ENCODE measurements at places on chromosomes 4 and X.

DNA sequence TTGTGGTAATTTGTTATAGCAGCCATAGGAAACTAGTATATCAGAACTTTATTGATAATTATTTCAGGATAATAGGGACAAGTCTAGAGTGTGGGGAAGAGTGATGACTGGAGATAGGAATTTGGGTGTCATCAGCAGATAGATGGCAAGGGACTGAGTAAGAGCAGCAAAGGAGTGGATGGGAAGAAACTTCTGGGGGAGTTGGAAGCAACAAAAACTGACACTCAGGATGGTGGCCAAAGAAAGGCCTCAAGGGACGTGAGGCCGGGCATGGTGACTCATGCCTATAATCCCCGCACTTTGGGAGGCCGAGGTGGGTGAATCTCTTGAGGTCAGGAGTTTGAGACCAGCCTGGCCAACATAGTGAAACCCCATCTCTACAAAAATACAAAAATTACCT, 9.1 kb upstream of the SLC25A5 start:
- DNase-seq = no peak

- no peak for DNase-seq
These were observed 60.6 kb downstream of the ANXA10 start for GRCh38 chr4:168152837-168153500.

DNA sequence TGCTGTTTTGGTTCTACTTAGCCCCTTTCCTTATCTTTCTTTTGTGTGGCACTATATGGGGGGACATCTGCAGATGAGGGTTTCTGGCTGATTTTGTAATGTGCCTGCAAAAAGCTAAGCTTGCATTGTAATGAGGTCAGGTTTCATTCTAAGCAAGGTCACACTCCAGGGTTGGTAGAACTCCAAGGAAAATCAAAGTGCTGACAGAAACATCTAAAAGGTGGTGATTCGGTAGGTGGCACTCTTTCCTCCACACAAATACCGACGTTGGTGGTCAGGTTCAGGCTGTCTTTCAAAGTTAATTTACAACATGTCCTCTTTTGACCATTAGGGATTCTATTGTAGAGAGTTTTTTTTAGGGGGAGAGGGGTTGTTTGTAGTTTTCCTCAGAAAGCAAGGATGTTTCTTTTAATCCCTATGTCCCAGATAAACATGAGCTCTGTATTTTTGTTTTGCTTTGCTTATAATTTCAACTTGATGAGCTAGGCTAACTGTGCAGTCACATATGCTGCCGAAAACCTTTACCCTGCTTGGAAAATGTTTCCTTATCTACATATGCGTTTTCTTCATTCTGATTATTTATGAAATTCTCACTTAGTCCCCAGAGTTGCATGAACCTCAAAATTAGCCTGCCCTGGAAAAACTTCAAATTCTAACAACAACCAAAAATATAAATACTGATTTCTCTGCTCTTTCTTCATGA, 434.2 kb downstream of the PPARGC1A start:
- peak; percentile 2 for DNase-seq

- no peak for DNase-seq
These were observed 1.1 kb upstream of the CD99 start for GRCh38 chrX:2689773-2690666.

DNA sequence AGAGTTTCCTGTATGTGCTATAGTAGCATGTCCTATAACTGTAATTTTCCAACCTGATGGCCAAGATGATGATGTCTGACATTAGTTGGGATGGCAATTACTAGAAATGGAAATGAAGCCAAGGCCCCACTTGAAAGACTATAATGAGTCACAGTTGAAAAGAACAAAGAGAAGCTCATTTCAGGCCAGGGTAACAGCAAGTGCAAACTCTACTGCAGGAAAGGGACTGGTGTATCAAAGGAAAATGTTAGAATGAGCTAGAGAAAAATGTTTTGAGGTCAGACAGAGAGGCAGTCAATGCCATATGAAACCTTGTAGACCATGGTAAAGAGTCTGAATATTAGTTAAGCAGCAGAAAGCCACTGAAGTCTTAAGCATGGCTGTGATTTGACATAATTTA, 146.2 kb upstream of the SH3RF1 start:
- peak; percentile 11 for DNase-seq

GRCh38 chr4:85778632-85779131, 303.7 kb downstream of the ARHGAP24 start:
- DNase-seq = no peak

- DNase-seq = no peak
These were observed 42.6 kb downstream of the TMEM165 start for GRCh38 chr4:55438314-55438713.

GRCh38 chrX:48045410-48046311, 25.8 kb downstream of the ZNF630 start:
- DNase-seq = no peak

DNA sequence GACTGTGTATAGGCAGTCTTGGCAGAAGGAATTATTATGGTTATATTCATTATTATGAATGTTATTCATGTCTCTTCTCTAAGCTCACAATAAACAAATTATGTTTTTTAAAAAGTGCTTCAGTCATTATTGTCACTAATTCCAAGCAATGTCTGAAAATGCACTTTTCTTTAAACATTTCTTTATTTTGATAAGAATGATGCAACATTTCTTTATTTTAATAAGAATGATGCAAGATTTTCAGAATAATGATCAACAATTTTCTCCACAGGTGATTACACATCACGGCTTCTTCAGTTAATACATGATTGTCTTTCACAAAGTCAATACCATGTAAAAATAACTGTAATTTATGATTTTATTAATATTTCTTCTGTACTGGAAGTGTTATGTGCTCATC, 22.7 kb downstream of the MAGEA4 start:
- DNase-seq = no peak

DNA sequence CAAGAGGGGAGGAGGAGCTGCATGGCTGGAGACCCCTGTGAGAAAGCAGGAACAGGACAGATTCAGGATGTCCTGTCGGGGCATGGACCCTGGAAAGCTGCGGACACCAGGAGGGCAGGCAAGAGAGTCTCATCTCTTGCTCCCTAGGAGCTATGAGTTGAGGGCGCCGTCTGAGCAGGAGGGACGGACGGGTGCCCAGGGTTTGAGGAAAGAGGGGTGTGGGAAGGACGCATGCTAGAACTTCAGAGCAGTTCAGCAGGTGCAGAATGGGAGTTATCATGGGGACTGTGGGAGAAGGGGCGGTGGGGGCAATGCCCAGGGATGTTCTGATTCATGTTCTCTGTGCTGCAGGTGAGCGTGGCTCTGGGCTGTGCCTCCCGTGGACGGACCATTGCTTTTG, 24.8 kb downstream of the TKTL1 start:
- no peak for DNase-seq

GRCh38 chrX:122301491-122301890, 882.6 kb upstream of the GRIA3 start:
- no peak for DNase-seq

DNA sequence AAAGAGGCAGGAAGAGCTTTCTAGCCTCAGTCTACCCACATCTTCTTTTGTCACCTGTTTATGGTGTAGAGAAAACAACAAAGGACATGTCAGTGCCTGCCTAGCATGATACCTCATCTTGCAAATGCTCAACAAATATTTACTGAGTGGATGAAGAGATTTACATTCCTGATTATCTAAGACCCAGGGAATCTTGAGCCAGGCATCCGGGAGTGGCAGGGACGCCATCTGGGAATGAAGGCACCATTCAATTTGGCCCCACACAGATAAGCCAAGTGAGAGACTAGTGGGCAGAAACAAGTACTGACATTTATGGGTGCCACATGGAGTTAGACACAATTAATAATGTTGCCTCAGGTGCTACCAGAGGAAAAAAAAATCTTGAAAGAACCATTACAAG, 36.8 kb upstream of the CASK start:
- DNase-seq = no peak

GRCh38 chr4:83255584-83255983, 29.0 kb downstream of the COQ2 start:
- DNase-seq = no peak

GRCh38 chrX:110851780-110852179, 56.2 kb upstream of the CHRDL1 start:
- no peak for DNase-seq

DNA sequence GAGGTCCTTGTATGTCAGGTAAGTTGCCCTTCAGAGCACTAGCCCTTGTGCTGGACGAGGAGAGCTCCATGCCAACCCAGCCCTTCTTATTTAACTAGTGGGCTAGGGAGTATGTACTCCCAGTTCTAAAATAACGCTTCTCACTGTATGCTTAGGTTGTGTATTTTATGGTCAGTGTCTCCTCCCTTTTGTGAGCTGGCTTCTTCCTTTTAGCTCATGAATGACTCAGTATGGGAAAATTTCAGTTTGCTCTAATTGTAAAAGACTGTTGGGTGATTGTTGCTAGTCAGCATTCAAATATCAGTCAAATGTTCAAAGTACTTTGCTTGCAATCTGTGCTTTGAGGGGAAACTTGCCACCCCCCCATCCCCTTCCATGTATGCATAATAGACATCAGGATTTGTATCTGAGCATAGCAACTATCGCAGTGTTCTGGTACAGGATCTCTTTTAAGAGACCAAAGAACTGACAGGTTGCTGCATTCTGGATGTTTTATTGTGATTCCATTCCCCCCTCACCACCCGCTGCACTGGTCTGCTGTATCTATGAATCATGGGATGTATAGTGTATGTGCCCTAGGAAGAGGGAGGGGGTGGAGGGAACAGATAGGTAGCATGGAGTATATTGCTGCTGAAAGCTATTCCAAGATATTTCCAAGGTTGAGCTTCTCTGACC, 34.7 kb downstream of the DLG3 start:
- DNase-seq = no peak

DNA sequence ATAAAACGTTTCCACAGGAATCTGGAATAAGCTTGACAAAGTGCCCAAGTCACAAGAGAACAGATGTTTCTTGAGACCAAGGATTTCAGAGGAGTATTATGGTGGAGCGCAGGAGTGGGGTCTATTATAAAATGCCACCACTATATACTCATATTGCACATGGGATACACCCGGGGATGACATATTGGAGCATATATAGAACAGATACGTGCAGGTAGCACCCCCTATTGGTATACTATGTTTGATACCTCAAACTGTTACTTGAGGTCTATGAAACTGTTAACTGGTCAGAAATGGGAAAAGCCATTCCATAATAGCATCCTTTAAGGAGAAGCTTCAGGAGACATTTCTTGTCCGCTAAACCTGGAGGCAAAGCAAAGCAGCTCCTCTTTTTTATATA, 86.0 kb downstream of the PCYT1B start:
- no peak for DNase-seq

DNA sequence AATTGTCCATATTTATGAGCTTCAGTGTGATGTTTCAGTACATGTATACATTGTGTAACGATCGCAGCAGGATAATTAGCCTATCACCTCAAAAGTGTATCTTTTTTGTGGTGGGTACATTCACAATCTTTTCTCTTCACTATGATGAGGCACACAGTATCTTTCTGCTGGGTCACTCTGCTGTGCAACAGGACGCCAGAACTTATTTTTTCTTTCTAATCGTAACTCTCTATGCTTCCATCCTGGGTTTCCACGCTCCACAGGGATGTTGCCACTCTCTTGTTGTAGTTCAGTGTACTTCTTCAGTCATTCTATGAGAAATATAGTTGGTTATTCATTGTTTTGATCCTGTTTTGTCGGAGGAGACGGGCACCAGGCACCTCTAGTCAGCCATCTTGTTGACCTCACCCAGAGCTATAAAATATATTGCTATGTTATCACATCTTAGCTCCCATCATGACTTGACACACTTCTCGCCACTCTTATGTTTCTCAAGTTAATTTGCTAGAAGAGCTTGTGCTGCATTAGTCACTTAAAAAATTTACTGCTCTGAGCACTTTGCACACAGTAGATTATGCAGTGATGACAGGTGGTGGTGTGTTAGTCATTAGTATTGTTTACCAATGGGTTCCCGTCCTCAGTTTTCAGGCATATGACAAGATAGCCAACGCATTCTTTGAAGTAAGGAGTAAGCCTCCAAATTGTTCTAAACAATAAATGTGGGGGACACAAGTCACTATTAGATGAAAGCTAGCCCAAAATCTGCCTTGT, 1002.7 kb upstream of the PCDH7 start:
- DNase-seq = no peak

GRCh38 chr4:8081621-8082516, 76.7 kb downstream of the ABLIM2 start:
- DNase-seq = no peak

DNA sequence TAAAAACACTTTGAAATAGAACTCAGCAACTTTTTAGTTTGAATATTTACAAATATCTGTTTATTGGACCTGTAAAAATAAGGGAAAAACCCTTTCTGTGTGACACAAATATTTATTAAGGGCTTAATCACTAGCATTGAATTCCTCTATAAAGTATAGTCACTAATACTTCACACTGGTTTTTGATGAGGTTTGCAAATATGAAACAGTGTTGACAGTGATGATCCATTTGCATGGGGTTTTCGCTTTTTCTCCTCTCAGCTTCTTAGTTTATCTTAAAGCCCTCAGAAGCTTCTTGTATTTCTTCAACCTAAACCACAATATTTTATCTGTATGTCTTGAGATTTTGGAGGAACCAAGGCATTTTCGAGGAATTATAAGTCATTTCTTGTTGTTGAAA, 96.6 kb upstream of the TEX13A start:
- no peak for DNase-seq

GRCh38 chr4:47213539-47213938, 182.2 kb downstream of the GABRB1 start:
- DNase-seq = peak; percentile 17

- DNase-seq = no peak
These were observed 6.6 kb upstream of the DDX60L start for GRCh38 chr4:168486912-168487281.

DNA sequence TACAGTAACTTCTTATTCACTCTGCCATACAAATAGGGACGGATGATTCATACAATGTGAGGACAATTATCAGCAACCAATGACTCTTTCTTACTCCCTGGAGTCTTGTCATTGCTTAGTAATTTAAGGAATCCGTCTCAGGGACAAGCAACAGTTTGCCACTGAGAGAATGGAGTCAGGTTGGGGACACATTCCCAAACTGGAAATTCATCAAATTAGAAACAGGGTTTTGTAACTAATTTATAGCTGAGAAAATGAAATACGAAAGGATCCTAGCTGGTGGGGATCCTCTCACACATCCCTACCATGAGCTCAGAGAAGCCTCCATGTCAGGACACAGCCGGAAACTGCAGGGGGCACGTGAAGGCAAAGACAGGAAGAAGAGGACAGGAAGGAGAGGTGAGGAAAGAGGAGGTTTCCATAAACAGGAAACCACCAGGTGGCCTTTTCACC, 50.4 kb upstream of the KDR start:
- DNase-seq = no peak

- DNase-seq = no peak
These were observed 1072.0 kb upstream of the INTU start for GRCh38 chr4:126560794-126561193.
